Camera-type eye (tissue), 1 donor: ENCODE measurements at places on chromosomes 12 and 14. TPM values are rescaled to one million over a fixed set of nuclear protein-coding genes. Genes with fewer than 3 reads are reported as not detected.

The CFAP251 gene
- total RNA-seq: 6.0 TPM

The TUBA1A gene
- 1,127 TPM for total RNA-seq

The CD9 gene
- 89.8 TPM for total RNA-seq

The SDSL gene
- 4.9 TPM for total RNA-seq

The UBE3B gene
- total RNA-seq: 71.2 TPM

The IFNG-AS1 gene
- 4.9 TPM for total RNA-seq
